ENCODE measurements at places on chromosomes 6 and 20. TPM values are rescaled to one million over a fixed set of nuclear protein-coding genes. Genes with fewer than 3 reads are reported as not detected.

DNA sequence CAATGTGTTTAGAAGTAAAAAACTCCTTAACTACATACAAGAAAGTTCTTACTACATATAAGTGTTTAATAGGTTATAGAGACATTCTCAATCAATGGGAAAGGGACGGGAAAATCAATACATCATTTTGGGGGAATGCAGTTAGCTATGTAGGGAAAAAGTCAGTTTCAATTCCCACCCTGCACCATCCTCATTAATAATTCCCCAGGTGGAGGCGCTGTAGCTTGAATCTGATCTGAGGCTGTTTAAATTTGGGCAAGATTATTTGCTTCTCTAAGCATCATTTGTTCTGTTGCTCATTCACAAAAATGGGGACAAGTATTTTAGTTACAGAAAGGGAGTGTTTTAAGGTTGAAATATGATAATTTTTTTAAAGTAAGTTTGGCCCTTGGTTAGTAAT, 19.1 kb downstream of the OLIG3 start:
- no peak for DNase-seq

DNA sequence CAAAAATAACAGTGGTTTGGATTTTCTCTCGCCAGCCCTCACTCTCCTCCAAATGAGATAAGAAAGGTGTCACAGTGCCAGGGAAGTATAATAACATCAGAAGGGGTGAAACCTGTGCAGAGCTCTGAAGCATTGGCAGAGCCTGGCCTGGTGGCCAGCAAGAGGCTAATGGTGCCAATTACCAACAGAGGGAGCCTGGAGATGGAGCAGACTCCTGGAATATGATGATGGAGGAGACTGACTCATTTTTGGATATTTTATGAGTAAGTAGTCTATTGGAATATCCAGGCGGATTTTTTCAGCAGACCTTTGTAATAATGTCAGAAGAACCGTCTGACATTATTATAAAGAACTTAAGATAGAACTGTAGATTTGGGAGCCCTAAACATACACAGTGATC, 442.6 kb upstream of the MARCKS start:
- DNase-seq = peak; percentile 79

GRCh38 chr6:119742188-119742803, 392.7 kb upstream of the MAN1A1 start:
- DNase-seq = peak; percentile 63

DNA sequence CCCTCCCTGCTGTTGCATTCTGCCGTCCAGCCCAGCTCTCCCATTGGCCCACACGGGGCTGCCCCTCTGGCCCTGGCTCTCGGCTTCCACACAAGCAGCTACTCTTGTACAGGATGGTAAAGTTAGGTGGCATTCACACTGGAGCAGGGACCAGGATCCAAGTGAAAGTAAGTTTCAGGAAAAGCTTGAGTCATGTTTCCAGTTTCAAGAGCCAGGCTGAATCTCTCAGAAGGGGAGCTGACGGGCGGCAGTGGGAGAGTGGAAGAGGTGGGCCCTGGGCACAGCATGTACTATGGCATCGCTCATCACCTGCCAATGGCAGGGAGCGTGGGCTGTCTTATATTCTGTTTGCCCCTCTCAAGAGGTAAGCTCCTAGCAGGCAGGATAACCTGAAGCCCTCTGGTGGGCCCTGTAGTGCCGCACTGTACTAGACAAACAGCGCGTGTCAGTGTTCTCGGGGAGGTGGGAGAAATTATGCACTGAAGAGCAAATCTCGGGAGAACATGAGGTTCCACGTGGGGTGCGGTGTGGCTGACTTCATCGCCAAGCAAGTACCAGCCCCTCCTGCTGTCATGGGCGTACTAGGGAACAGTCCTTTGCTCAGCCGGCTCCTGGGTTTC, 241.5 kb downstream of the NRN1 start:
- no peak for DNase-seq

ZC2HC1B gene
- total RNA-seq = not detected
